Type B pancreatic cell (in vitro differentiated cells): ENCODE measurements at places on chromosomes 4 and X. TPM values are rescaled to one million over a fixed set of nuclear protein-coding genes. Genes with fewer than 3 reads are reported as not detected.

DNA sequence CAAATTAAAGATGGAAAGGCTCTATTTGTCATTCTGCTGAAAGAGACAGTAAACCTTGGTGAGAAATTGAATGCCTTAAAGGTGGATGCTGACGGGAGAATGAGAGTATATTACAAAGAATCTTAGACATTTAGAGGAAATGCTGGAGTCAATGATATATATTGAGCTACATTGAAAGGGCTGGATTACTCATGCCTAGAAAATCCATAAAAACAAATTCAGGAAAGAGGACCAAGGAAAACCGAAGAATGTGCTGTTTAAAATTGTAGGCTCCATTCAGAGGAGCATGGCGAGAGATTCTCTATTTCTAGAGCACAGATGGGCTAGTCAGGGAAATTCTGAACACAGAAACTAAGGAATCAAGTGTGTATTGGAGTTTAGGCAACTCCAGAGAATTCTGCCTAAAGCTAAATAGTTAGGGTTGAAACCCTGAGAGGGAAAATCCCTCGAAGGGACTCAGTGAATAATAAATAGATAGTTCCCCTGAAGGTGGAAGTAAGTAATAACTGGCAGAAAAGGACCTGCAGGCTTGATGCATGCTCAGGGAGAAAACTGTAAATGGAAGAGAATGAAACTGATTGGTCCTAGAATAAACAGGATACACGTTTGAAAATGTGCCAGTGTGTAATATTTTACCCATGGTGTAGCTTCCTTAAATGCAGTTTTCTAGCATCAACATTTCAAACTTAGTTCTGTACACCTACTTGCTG lies 1532.4 kb upstream of the TENM3 start:
- no peak overlapping the region for H3K27ac ChIP-seq
- H3K36me3 ChIP-seq, result no peaks in the 10 kb centered on the region
- no peak for DNase-seq
- H3K4me3 ChIP-seq, result no peak overlapping the region

DNA sequence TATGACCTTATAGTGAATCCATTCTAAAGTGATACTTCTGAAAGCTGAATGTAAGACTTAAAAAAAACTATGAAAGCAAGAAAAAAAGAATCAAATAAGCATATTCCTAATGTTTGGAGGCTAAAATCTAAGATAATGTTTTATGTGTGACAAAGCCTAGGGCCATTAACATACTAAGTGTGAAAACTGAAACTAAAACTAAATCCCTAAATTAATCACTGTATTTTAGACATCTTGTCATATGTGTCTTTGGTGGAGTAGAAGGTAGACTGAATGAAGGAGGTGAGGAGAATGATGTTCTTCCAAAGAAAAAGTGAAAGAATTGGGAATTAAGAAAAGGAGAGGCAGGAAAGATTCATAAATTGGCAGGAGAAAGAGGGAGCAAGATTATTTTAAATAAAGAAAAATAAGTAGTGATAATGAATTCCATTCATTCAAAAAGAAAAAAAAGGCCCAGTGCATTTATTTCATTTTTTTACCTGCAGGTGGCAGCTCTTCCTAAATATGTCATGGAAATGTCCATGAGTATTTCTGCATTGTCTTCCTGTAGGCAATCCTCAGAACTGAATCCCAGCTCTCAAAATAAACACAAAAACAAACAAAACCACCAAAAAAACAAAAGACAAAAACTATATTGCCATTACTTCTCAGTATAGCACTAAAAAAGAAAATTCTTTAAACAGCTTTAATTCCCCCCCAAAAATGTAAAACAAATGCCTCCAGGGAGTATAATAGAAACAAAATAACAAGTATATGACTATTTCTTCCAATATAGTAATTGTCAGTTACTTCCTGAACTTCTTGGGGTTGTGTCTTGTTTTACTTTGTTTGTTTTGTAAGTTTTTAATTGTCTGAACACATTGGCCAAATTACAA lies 17.0 kb upstream of the AP1AR start:
- H3K4me3 ChIP-seq, result no peak overlapping the region
- no peaks in the 10 kb centered on the region for H3K4me1 ChIP-seq
- H3K27me3 ChIP-seq, result peaks cover 2% of the 10 kb centered on the region
- H3K27ac ChIP-seq, result no peak overlapping the region
- H3K36me3 ChIP-seq, result no peaks in the 10 kb centered on the region

DNA sequence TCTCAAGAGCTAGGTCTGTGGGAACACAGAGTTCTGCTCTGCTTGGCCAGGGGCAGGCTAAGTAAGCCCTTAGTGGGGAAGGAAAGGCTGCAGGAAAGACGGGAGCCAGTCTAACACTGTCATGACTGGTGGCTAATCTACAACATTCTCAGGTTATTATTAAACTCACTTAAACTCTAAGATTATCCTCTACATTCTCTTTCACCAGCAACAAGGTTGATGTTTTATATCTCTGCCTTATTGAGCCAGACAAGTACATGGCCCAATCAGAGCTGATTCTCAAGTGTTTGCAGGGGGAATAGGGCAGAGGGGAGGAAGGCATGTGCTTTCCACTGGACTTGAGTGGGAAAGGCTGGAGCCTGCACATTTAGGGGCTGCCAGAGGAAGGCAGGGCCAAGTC lies 50.9 kb upstream of the FAM241A start:
- no peak overlapping the region for H3K27ac ChIP-seq
- no peak for DNase-seq
- H3K4me1 ChIP-seq, result no peaks in the 10 kb centered on the region
- H3K36me3 ChIP-seq, result no peaks in the 10 kb centered on the region

DNA sequence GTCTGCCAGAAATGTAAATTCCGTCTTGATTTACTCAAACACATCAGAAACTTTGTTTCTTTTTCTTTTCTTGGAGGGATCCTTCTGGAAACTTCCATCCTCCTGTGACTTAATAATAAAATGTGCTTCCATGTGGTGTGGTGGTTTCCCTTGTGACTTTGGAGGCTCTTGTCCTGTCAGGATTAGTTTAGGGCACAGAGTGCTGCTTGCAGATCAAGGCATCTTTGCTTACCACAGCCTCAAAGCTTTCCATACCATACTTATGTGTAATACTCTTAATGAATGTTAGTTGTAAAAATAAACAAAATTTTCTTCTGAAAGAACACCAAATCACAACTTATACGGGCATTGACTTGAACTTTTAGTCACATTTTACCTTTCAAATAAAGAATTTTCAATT lies 27.4 kb downstream of the GBA3 start:
- no peak overlapping the region for H3K4me3 ChIP-seq
- H3K27me3 ChIP-seq, result no peaks in the 10 kb centered on the region
- DNase-seq, result no peak

DNA sequence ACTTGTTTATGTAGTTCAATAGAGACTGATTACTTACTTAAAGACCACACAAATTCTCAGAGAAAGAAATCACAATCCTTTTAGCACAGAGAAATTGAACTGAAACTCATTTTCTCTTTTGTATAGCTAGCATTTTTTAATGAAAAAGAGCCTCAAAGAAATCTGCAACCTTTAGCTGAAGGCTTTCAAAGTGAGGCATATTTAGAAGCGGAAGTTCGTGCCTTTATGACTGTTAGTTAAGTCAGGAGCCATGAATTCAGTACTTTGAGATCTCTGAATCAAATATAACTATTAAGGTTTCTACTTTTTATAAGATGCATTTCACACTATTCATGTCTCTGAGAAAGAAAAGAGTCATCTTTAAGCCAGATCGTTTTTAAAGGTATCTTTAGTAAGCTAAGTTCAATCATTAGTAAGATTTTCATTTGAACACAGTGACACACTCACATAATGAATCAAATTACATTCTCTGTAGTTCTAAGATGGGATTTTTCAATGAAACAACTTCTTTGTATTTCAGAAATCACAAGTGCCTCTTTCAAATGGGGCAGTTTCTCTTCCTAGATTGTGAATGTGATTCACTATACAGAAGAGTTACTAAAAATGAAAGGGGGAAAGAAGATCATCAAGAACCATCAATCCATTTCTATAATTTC lies 61.4 kb downstream of the SMARCA1 start:
- no peak overlapping the region for H3K4me3 ChIP-seq
- no peaks in the 10 kb centered on the region for H3K27me3 ChIP-seq
- H3K27ac ChIP-seq, result no peak overlapping the region

GRCh38 chrX:9286234-9286633 lies 178.6 kb upstream of the TBL1X start:
- no peak overlapping the region for H3K27ac ChIP-seq
- no peaks in the 10 kb centered on the region for H3K27me3 ChIP-seq
- no peaks in the 10 kb centered on the region for H3K36me3 ChIP-seq
- no peak overlapping the region for H3K4me3 ChIP-seq

DNA sequence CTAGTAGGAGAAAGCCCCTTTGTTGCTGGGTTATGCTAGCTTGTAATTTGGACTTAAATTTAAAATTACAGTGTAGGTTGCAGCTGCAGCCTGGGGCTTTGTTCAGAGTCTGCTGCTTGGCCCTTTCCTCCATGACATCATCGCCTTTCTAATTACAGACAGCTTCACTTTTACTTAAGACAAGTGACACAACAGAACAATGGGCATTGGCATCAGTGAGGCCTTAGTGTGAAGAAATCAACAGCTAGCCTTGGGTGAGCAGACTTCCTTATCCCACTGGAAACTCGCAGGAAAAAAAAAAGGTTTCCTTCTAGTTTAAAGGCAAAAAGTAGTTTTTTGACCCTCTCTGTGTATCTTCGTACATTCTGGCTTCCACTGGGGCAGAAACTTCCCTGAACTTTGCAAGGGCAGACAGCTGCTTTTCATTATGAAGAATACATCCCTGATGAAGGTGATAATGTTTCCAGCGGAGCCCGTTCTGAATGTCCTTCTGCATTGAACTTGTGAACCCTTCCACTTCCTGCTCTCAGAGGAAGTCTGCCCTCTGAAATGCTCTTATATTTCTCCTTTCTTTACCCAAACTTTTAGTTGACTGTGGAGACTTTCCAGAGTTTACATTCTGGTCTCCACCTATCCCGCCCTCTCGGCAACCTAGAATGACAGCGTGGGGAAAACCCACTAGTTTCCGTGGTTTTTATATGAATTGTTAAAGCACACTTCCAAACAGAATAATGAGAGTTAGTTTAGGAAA lies 123.2 kb upstream of the FAM9C start:
- no peaks in the 10 kb centered on the region for H3K36me3 ChIP-seq
- H3K4me1 ChIP-seq, result peaks cover 11% of the 10 kb centered on the region
- no peak for DNase-seq

GRCh38 chr4:100926039-100926717 lies 408.4 kb upstream of the EMCN start:
- DNase-seq, result no peak
- H3K27me3 ChIP-seq, result no peaks in the 10 kb centered on the region
- no peak overlapping the region for H3K4me3 ChIP-seq
- no peak overlapping the region for H3K27ac ChIP-seq
- H3K36me3 ChIP-seq, result no peaks in the 10 kb centered on the region

DNA sequence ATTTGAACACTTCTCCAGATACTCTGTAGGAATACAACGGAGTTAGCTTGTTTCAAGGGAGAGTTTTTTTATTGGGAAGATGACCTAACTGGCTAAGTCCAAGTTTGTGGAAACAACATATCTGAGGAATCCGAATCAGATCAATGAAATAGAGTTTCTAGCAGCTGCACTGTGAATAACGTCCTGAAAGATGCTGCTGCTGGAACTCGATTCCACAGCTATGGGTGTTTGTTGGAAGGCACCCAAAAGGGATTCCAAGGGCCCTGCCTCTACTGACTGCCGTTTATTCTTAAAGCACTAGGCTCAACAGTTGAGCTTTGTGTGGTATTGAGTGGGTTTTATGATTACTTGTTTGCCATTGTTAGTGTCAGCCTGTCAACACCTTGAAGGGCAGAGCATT lies 6.6 kb upstream of the GBA3 start:
- no peak overlapping the region for H3K27ac ChIP-seq
- H3K4me3 ChIP-seq, result no peak overlapping the region
- peaks cover 4% of the 10 kb centered on the region for H3K27me3 ChIP-seq
- no peaks in the 10 kb centered on the region for H3K36me3 ChIP-seq
- peaks cover 3% of the 10 kb centered on the region for H3K4me1 ChIP-seq

GRCh38 chrX:78997870-78998558 lies 52.8 kb downstream of the P2RY10 start:
- H3K27ac ChIP-seq, result no peak overlapping the region
- DNase-seq, result no peak
- no peaks in the 10 kb centered on the region for H3K4me1 ChIP-seq
- H3K27me3 ChIP-seq, result no peaks in the 10 kb centered on the region
- H3K4me3 ChIP-seq, result no peak overlapping the region
- H3K36me3 ChIP-seq, result no peaks in the 10 kb centered on the region

DNA sequence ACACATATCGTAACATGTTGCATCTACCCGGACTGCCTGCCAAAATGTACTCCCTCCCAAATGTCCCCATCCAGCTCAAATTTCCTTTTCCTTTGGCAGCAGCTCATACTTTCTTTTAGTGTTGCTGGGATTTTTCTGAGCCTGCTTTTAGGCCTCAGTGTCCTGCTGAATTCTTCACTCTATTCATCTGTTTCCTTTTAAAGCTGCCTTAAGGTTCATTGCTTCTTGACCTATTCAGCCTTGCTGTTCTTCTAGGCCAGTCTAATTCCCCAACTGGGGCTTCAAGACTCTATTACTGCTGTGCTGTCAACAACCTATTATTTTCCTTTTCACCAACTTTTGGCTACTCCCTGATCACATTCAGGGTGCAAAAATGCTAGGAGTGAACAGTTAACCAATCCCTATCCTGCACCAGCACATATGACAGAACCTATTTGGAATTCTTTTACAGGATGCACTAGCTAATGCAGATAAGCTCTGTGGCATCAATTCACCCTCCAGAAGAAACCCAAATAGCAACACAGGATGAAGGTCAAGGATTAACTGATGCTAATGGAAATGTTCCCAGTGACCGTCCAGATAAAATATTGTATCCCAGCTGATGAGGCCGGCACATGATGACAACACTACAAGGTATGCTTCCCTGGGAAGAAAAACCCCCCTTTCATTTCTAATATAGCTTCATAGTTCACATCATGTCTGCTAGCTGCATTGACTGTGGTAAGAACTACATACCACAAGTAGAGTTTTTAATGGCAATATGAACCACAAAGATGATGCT lies 114.7 kb upstream of the TTC29 start:
- no peaks in the 10 kb centered on the region for H3K27me3 ChIP-seq
- peaks cover 24% of the 10 kb centered on the region for H3K4me1 ChIP-seq
- DNase-seq, result no peak
- peak overlapping the region; percentile 21 for H3K4me3 ChIP-seq
- H3K36me3 ChIP-seq, result no peaks in the 10 kb centered on the region

GRCh38 chr4:153610623-153611376 lies 73.3 kb upstream of the TLR2 start:
- H3K27ac ChIP-seq, result no peak overlapping the region
- no peaks in the 10 kb centered on the region for H3K27me3 ChIP-seq
- no peak for DNase-seq
- H3K36me3 ChIP-seq, result peaks cover 53% of the 10 kb centered on the region
- H3K4me1 ChIP-seq, result no peaks in the 10 kb centered on the region
- no peak overlapping the region for H3K4me3 ChIP-seq

GRCh38 chr4:174993916-174994315 lies 75.8 kb downstream of the ADAM29 start:
- no peak for DNase-seq
- no peaks in the 10 kb centered on the region for H3K27me3 ChIP-seq
- no peaks in the 10 kb centered on the region for H3K36me3 ChIP-seq

GRCh38 chrX:119655125-119655524 lies 37.8 kb downstream of the SEPTIN6 start:
- H3K36me3 ChIP-seq, result peaks cover 9% of the 10 kb centered on the region
- H3K27ac ChIP-seq, result no peak overlapping the region
- no peaks in the 10 kb centered on the region for H3K27me3 ChIP-seq
- no peak overlapping the region for H3K4me3 ChIP-seq
- H3K4me1 ChIP-seq, result peaks cover 10% of the 10 kb centered on the region

Gene COL4A5
- 85.1 and 167 TPM in 2 replicates for total RNA-seq

Gene OPN1MW2
- total RNA-seq, result not detected in 2 replicates

Gene FOXR2
- total RNA-seq, result not detected in 2 replicates

Gene ASB11
- total RNA-seq, result 0.14 TPM in 1 of 2 replicates, not detected in the other

Gene PDK3
- 25.5 and 30.4 TPM in 2 replicates for total RNA-seq

Gene KLHL13
- 5.2 and 10.2 TPM in 2 replicates for total RNA-seq
